Aorta (tissue), 5 donors: ENCODE measurements at places on chromosomes 11 and 22. TPM values are rescaled to one million over a fixed set of nuclear protein-coding genes. Genes with fewer than 3 reads are reported as not detected.

DNA sequence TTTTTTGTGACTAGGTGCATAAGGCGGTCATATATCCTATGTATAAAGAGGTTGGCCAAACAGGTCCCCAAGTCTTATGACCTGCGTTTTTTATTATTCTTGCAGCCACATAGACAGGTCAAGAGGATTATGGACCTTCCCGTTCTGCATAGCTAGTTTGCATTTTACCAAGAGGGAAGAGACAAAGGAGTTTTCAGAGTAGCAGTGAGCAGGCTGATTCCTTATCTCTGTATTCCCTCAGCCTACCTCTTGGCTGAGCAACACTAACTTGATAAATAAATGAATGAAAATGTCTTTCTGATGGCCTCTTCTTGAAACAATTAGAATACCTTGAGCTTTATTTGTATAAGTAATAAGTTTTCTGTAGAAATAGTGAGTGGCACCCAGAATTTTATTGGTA, 180.5 kb downstream of the WNT11 start:
- no peak for DNase-seq

DNA sequence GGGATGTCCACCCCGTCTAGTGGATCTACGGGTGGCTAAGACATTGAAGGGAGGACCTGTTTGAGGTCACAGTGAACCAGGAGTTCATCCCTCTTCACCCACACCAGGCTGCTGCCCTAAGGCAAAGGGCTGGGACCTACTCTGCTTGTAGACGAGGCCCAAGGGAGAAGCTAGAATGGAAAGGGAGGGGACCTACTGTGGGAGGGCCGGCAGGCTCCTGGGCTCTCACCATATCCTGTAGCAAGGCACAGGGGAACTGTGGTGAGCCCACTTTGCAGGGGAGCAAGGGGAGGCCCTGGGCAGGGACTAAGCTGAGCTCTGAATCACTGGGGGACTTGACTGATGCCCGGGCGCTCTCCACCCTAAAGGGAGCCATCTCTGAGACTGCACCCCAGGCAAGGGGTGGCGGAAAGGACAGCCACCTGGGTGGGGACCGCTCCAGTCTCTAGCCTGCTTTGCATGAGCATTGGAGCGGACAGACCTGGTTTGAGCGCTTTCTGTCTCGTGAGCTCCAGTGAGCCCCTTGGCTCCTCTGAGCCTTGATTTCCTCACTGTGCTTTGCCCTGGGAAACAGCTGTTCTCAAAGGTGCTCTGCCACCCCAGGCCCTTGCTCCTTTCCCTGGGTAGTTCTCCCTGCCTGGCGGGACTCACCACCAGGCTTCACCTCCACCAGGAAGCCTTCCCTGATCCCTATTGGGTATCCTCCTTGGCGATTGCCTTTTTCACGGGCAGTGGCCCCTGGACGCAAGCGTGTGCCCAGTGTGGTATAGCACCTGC, 24.2 kb downstream of the PARVG start:
- no peak for DNase-seq

- DNase-seq: no peak
Observed at GRCh38 chr11:83508804-83509203, 222.6 kb upstream of the CCDC90B start.

GRCh38 chr11:37861671-37862070, 1263.6 kb upstream of the RAG2 start:
- no peak for DNase-seq

GRCh38 chr11:22197139-22198005, 4.5 kb downstream of the ANO5 start:
- no peak for DNase-seq

Gene FERMT3
- 42.6 TPM for total RNA-seq

Gene CDCA5
- 0.81 TPM for total RNA-seq

DNA sequence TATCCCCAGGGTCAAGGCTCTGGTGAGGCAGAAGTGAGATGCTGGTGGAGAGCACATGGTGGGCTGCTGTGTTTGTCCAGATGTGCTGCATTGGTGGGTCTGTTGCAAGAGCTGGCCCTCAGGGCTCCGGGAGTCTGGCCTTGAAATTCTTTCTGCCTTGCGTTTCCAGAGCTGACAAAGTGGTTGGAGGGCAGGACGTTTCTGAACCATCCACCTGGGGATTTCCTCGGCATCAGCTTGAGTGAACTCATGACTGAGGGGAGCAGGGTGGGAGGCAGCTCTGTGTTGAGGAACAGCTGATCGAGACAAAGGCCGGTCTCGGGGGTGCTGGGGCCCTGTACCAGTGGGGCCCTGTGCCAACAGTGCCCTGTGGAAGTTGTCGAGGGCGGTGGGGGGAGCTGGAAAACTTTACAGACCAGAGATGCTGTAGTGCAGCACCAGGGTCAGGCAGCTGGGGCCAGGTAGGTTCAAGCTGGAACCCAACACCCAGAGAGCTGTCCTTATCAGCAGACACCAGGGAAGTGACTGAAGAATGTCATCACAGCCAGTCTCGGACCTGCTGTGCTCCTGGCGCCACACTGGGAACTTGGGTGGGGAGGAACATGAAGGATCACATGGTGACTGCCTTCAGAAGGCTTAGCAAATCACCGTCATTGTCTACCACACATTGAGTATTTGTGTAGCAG, 4.9 kb downstream of the TSKU start:
- DNase-seq: peak; percentile 67

- no peak for DNase-seq
Observed at GRCh38 chr22:42892571-42893316, 35.7 kb upstream of the ARFGAP3 start.

DNA sequence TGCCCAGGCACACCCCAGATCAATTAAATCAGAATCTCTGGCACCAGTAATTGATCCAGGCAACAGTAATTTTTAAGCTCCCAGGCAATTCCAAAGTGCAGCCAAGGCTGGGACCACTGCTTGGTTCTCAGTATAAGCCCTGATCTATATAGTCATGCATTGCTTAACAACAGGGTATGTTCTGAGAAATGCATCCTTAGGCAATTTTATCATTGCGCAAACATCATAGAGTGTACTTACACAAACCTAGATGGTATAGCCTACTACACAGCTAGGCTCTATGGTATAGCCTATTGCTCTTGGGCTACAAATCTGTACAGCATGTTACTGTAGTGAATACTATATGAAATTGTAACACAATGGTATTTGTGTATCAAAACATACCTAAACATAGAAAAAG, 651 bp upstream of the C11orf42 start:
- DNase-seq: no peak

DNA sequence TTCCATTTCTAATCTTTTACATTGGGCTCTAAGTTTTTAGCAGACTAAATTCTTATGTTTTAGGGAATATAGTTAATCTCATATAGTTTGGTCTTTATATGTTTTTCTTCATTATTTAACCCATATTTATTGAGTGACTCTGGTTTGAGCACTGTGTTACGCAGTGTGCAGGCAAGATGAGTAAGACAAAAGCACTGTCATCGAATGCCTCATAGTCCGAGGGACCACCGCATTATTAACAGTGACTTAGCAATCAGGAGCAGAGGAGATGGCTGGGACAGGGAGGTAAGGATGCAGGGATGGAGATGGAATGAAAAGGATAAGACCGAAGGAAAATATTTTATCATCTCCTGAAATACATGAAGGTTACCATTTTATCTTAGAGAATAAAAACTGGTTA, 65.2 kb upstream of the CTSC start:
- no peak for DNase-seq

DNA sequence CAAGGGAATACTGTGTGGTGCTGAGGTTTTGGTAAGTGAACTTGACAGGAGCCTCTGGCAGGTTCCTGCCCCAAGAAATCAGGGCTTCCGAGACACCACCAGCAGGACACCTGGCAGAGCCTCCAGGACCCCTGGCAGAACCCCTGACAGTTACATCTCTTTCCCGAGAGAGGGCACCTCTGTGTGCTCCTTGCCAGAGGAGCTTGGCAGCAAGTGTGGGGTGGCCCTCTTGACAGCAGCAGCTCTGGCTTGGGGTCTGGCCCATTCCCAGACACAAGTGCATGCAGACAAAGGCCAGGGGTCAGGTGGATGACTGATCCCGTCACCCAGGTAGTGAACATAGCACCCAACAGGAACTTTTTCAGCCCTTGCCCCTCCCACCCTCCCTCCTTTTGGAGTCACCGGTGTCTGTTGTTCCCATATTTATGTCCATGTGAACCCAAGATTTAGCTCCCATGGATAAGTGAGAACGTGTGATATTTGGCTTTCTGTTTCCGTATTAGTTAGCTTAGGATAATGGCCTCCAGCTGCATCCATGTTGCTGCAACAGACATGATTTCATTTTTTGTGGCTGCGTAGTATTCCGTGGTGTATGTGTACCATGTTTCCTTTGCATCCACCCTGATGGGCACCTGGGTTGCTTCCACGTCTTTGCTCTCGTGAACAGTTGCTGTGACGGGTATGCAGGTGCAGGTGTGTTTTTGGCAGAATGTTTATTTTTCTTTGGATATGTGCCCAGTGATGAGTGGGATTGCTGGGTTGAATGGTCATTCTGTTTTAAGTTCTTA, 21.2 kb upstream of the OSBPL5 start:
- no peak for DNase-seq

Gene H19
- 318 TPM for total RNA-seq

GRCh38 chr11:112200252-112200651, 24.9 kb downstream of the BCO2 start:
- no peak for DNase-seq

Gene PIH1D2
- 0.49 TPM for total RNA-seq

DNA sequence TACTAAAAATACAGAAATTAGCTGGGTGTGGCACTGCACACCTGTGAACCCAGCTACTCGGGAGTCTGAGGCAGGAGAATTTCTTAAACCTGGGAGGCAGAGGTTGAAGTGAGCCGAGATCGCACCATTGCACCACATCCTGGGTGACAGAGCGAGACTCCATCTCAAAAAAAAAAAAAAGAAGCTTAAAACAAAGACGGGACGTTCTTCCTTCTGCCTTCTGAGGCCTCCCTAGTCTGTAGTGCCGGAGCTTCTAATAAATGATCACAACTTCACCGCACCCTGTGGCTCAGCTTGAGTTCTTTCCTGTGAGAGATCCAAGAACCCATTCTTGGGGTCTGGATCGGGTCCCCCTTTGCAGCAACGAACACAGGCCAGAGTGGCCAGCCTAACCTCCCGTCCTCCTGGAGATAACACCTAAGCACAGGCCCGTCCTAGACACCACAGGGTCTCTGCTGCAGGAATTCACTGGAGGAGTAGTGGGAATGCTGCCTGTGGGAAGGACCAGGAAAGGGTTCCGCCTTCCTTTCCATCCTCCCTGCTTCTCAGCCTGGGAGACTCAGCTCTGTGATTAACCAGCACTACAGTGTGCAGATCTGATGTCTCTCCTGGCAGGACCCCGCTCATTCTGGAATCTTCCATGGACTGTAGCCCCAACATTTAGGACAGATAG, 2.2 kb upstream of the APOBEC3H start:
- DNase-seq: no peak

Gene SLC35C1
- total RNA-seq: 11.8 TPM

Gene PIK3IP1
- total RNA-seq: 14.1 TPM

Gene HBD
- total RNA-seq: not detected

- DNase-seq: no peak
Observed at GRCh38 chr22:47376901-47377505, 614.6 kb downstream of the TBC1D22A start.

Gene CRYBB2
- not detected for total RNA-seq

GRCh38 chr22:33639588-33640254, 280.6 kb downstream of the LARGE1 start:
- no peak for DNase-seq

GRCh38 chr11:58615559-58615958, 6.9 kb upstream of the CNTF start:
- no peak for DNase-seq

DNA sequence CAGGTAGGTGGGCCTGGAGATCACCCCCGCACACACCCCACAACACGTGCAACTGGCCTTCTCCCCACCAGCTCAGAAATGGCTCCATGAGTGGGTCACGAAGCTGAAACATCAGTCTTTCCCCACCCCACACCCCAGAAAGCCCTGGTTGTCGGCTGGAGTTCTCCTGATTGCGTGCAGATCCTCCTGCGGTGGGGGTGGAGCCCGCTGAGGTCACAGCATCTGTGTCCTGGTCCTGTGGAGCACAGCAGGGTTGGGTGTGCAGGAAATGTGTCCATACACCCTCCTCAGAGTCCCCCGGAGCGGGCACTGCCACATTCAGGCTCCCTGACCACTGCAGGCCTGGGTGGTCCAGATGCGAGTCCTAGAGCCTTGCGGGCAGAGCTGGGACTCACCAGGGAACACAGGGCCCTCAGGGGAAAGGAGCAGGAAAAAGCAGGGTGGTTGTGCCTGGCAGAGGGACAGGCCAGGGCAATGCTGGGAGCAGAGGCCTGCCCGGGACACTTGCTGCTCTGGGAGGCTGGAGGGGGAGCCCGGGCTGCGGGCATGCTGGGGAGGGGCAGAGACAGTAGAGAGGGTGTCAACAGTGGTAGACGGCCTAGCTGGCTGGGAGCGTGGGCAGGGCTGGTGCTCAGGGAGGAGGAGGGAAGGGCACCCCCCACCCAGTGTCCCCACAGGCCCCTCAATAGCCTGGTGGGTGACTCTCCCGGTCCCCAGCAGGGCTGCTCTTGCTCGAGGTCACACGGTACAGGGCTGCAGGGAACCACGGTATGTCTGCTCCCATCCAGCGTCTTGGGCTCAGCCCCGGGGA, 42.4 kb upstream of the PPARA start:
- no peak for DNase-seq

GRCh38 chr22:24731761-24732160, 42.8 kb downstream of the PIWIL3 start:
- DNase-seq: no peak

- no peak for DNase-seq
Observed at GRCh38 chr11:119722281-119722794, 6.7 kb downstream of the NECTIN1 start.

Gene HTATIP2
- 30.1 TPM for total RNA-seq
